ENCODE measurements at places on chromosomes 5 and 9.

DNA sequence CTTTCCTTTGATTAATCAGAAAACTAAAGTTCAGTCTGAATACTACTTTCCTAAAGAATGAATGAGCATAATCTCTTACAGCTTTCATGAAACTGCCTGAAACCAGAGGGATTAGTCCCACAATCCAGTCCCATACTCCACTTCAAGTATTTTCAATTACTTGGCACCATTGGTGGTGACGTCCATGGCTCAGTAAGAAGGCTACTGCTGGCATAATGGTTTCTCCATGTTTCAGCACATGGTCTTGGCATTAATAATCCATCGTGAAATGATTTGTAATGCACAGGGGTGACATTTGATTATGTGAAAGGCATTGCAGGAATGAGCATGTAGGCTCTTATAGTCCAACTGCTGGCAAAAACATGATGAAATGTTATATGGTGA is 23.4 kb downstream of the LIX1 start:
- DNase-seq: no peak

GRCh38 chr5:125550274-125550673 is 803.8 kb upstream of the ZNF608 start:
- no peak for DNase-seq

DNA sequence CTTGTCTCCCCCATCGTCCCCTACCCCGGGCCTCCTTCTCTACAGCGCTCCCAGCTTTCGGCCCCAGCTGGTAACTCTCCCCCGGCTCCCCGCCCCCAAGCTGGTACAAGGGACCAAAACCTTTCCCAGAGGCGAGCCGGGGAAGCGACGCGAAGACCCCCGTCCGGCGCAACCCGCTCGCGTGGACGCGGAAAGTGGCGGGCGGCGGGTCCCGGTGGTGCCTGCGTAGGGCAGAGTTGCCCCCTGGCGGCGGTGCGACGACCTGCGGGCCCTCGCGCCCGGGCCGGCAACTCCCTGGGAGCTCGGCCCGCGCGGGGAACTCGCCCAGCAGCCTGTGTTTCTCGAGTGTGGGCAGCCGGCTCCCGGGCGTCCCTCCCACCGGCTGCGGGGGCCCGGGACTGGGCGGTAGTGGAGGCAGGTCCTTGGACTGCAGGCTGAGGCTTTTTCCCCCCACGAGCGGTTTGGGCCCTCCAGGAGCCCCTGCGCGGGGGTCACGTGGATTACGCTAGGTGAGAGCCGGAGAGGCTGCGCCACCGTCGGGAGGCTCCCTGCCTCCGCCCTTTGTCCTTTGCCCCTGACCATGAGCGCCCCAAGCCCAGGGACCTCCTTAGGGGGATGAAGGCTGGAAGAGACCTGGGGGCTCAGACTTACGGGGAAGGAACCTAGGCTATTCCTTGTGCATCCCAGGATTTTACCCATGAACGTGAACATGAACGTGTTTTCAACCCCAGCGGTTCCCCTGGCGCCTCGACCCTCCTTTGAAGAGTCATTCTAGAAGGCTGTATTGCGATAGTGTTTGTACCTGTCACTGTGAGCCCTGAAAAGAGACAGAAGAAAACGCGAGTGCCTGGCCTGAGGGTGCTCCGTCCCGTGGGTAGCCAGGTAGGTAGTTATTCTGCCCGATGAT is 2.9 kb upstream of the FOXD1 start:
- DNase-seq: peak; percentile 83

DNA sequence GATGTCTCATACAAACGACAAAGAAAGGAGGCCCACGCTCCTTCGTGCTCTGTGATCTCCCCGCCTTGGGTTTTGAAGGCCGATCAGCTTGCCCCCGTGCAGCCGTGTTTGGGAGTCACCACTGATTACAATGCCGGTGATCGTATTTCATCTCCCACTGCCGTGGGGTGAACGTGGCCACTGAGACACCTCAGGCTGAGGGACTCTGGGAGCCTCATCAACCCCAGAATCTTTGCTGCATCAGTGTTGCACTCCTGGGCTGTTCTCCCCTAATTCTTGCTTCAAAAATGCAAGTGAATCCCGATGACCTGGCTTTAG is 194.2 kb downstream of the HSPA4 start:
- DNase-seq: no peak

DNA sequence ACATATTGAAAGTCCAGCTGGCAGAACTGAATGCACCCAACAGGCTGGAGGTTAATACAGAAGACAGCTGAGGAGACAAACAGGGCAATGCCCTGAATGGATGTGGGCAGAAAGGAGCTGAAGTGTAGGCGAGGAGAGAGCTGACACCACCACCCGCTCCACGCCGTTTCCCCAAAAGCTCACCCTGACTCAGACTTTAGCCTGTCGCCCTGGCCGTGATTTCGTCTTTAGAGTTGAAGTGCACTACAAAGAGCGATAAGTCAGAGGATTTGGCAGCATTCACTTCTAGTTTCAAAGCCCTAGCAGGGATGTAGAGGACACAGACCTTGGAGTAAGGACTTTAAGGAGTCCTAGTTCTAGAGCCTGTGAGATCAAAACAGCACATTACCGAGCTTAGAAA is 2.2 kb upstream of the ERAP1 start:
- peak; percentile 50 for DNase-seq

- no peak for DNase-seq
Observed at GRCh38 chr5:87190687-87191086, 77.0 kb upstream of the RASA1 start.

GRCh38 chr5:96387616-96388015 is 45.4 kb downstream of the PCSK1 start:
- DNase-seq: no peak

- DNase-seq: no peak
Observed at GRCh38 chr9:33437205-33437604, 10.2 kb downstream of the AQP3 start.

DNA sequence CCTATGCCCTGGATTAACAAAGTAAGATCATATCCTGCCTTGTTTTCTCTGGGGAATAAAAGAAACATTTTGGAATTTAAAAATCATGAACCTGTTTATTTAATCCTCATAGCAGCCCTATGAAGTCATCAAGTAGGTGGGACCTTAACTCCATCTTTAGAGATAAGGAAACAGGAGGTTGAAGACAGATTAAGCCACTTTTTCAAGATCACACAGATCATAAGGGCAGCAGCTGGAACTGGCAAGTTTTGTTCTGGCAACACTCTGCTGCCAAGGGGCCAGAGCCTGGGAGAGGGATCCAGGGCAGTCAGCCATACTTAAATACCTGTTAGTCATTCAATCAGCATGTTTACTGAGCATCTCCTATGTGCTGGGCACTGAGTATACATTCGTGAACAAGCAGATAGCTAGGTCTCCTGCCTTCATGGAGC is 63.7 kb downstream of the SLC1A1 start:
- DNase-seq: no peak

DNA sequence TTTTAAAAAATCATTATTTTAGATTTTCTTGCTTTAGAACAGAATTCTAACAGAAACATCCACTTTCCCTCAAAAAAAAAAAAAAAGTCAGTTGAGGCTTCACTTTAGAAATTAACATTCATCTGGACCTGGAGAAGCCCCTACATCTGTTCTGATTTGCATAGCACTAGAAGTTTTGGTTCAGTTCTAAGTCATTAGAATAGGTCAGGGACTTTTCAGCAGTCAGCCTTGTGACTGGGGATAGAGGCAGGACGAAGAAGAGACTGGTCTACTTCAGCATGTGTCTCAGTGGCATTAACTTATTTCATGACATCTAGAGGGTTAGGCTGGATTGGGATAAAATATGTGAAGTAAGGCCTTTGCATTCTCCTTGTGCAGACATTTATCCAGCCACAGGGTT is 215.8 kb upstream of the DAB2 start:
- no peak for DNase-seq

DNA sequence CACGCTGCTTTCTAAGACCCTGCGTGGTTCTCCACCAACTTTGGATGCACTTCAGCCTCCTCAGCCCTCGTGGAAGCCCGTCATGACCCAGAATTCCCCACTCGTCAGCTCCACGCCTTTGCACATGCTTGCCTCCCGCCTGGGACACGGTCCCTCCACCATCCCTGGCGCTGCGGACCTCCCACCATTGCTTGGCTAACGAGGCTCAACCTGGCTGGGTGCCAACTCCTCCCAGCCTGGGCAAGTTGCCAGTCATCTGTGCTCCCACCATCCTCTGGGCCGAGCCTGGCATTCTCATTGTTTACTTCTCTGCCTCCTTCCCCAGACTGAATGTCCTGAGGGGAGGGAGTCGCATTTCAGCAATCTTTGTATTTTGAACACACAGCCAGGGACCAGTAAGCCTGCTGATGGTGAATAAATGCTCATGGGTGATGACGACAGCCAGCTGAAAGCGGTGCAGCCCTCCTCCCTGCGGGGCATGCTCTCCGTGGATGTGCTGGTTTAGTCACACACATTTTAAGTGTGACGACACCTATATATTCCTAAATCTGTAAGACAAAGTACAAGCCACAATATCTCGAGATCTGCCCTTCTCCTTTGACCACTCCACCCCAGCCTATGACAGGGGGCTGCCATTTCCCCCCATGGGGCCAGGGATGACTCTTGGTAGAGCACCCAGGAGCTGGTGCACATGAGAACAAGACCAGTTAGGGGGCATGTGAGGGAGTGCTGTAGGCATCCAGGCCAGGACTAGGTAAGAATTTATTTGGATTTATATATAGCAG is 37.6 kb downstream of the ANKRD33B start:
- DNase-seq: peak; percentile 25

DNA sequence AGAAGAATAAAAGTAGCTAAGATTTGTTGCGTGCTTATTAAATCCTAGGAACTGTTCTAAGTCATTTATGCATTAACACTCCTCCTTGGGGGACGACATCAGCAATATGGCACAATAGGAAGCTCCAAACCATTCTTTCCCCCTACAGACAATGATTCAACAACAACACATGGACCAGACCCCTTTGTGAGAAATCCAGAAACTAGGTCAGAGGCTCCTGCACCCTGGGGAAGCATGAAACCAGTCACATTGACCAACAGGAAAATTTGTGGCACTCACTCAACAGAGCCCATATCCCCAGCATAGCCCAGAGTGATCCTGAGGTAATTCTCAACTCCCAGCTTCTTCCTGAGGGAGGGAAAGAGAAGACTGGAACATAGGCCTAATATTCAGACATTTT is 294.4 kb downstream of the HINT1 start:
- no peak for DNase-seq

GRCh38 chr5:36943584-36943983 is 67.0 kb downstream of the NIPBL start:
- no peak for DNase-seq

GRCh38 chr5:158115468-158115867 is 256.5 kb upstream of the CLINT1 start:
- DNase-seq: no peak

DNA sequence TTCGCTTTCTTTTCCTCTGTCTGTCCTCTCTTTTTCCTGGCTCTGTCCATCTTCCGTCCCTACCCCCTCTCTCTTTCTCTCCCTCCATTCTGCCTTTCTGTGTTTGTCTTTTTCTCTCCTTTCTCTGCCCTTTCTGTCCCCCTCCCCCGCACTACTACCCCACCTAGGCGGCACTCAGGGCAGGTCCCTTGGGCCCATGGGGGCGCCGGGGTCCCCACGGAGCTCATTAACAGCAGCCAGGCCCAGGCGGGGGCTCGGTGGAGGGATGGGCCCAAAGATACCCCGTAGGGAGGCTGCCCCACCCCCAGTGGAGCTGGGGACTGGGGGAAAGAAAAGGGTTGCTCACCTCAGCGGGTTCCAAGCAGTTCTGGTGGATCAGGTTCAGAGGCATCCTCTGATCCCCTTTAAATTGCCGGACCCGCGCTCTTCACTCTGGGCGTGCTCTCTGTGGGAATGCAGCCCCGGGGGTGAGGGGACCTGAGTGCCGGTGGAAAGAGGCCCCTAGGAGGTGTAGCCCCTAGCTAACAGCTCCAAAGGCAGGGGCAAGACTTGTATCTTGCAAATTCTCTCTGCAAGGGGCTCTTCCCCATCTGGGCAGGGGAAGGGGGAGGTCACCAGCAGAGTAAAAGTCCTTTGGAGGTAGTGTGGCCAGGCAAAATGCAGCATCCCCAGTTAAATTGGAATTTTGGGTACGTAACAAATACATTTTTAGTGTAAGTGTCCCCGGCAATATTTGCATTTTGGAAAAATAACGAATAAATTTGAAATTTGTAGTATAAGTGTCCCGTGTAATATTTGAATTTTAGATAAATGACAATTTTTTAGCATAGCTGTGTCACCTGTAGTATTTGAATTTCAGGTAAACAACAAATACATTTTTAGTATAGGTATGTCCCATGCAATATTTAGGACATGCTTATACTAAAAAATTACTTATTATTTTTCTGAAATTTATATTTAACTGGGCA is 7.4 kb downstream of the LHX2 start:
- DNase-seq: no peak

GRCh38 chr9:135526730-135527571 is 5.7 kb downstream of the LCN1 start:
- DNase-seq: peak; percentile 12

DNA sequence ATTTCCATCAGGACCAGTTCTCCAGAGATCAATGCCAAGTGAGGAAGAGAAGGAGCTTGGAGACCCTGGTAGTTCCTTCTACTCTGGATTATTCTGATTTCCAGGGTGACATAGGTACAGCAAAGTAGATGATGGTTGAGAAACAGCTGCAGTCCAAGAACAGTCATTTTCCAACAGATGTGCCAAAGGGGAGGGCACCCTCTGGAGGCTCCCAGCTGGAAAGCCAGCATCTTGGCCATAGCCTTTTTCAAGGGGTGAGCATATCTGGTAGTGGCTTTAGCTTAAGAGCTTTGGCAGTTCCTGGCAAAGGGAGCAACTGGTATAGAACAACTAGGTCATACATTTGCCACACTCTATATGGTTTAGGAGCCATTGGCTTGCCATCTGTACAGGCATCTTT is 492.7 kb downstream of the RASEF start:
- no peak for DNase-seq

- no peak for DNase-seq
Observed at GRCh38 chr9:33223696-33224095, 16.3 kb upstream of the SPINK4 start.

GRCh38 chr9:75083188-75083970 is 4.6 kb downstream of the NMRK1 start:
- DNase-seq: peak; percentile 45

DNA sequence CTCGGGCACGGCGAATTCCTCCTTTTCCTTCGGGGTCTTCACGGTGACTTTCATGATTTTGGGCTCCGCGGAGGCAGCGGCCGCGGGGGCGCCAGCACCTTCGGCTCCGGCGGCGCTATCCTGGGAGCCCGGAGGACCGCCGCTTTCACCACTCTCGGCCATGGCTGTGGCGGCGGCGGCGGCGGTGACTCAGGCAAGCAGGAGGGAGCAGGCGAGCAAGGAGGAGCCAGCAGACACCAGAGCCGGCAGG is 315 bp downstream of the UBQLN1 start:
- DNase-seq: peak; percentile 81

Data from stimulated activated CD8-positive, alpha-beta memory T cell treated with anti-CD3 and anti-CD28 coated beads, Interleukin-4, amount 100 ng/mL, for 48 hours (primary cell).